AG10803 (cell line): ENCODE measurements at places on chromosomes 1 and 21.

DNA sequence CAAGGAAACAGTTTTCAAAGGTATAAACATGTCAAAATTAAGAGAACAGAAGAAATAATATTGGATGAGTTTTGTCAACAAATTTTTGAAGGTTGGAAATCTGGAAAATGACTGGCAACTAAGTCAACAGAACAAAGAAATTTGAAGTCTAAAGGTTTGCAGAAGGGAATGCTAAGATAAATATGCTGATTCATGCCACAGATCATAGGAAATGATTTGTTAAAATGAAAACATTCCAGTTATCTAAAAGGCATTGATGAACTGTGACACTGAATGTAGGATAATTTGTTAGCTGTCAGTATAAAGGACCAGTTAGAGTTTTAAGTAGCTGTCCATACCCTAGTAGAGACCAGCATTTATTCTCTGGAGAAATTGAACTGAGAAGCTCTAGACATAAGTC lies 157.9 kb upstream of the CHRM3 start:
- DNase-seq, result no peak

DNA sequence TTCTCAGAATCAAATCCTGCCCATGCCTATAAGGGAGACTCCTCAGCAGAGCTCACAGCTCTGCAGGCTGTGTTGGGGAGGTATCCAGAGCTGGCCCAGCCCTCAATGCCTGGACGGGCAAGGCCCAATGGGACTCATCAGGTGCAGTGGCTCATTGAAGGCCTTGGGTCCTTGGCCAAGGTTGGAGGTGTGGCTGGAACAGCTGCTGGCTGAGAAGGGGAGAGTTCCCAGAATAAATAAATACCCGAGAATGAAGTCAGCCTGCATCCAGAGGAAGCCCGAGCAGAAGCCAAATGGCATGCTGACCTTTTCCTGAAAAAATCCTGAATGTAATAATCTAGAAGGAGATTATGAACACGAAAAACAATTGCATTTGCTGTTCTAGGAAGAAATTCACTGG lies 25.2 kb upstream of the IKBKE start:
- DNase-seq, result peak; percentile 45

DNA sequence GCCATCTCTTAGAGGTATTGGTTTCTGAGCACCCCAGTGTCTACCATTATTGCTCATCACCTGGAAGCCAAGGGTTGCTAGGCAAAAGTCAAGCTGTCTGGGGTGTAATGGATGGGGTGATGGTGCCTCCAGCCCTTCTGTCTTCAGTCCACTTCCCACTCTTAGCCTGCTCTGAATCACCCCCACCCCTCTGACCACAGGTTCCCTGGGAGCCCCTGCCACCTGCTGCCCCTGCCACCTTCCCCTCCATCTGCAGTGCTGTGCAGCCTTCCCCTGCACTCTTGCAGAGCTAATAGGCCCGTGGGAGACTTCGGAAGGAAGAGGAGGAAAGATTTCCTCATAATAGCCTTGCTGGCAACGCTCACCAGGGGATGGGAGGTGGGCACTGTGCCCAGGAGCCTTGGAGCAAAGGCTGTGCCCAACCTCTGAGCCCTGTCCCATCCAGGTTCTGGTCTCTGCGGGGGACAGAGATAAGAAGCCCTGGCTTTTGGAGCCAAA lies 35.5 kb downstream of the CAPN2 start:
- peak; percentile 51 for DNase-seq

GRCh38 chr1:201327687-201328240 lies 44.5 kb downstream of the PKP1 start:
- DNase-seq, result no peak

- DNase-seq, result no peak
These were observed 54.2 kb downstream of the SLC37A1 start for GRCh38 chr21:42567861-42568260.

DNA sequence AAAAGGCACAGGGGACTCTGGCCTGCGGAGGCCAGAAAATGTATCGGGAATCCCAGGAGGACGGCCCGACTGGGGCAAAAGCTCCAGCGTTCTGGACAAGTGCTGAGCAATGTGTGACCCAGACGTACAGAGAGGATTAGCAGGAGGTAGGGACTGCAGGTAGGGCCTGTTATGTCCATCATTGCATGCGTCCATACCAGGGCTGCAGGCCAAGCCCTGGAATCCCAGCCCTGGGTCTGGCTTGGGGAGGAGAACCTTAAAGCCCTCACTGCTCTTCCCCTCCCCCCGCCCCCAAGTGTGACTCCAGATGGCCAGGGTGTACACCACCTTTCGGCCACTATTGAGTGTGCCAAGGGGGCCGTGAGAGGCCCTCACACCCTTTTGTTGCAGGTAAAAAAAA lies 2.0 kb downstream of the RNF207 start:
- no peak for DNase-seq

DNA sequence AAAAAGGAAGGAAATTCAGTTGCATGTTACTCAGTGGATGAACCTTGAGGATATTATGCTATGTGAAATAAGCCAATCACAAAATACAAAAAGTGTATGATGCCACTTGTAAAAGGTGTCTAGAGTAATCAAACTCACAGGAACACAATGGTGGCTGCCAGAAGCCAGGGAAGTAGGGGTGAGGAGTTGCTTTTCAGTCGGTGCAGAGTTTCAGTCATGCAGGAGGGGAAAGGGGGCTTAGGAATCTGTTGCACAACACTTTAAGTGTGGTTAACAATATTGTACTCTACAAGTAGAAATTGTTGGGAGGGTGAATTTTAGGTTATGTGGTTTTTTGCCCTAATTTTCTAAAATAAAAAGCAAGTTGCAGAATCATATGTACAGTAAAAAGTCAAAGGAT lies 184.2 kb upstream of the RAB4A start:
- no peak for DNase-seq

- no peak for DNase-seq
These were observed 10.5 kb upstream of the SLAMF1 start for GRCh38 chr1:160657250-160657781.

DNA sequence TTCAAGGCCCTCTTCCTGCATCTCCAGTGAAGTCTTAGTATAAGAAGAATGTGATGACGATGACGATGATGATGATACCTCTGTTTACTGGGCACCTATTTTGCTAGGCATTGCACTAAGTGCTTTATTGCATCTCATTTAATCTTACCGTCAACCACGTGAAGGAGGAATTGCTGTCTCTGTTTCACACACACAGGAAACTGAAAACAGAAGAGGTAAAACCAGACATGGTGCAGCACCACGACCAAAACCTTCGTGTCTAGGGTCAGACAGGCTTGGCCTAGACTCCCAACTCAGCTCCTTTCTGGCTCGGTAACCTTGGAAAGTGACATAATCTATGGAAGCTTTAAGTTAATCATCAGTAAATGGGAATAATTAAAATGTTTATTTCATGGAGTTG lies 20.7 kb upstream of the KCNA2 start:
- no peak for DNase-seq

GRCh38 chr1:24190983-24191461 lies 3.9 kb upstream of the IFNLR1 start:
- no peak for DNase-seq

GRCh38 chr1:206785182-206785765 lies 13.0 kb upstream of the IL10 start:
- no peak for DNase-seq
